ENCODE measurements at places on chromosomes 1 and 21. TPM values are rescaled to one million over a fixed set of nuclear protein-coding genes. Genes with fewer than 3 reads are reported as not detected.

The POU2F1 gene
- total RNA-seq = 13.5 TPM

The GCSAML gene
- 0.66 TPM for total RNA-seq

The C1orf141 gene
- not detected for total RNA-seq

The EXTL1 gene
- not detected for total RNA-seq

The SLC30A7 gene
- 13.5 TPM for total RNA-seq

Measured in body of pancreas (tissue), 4 donors.